SHP77 (cell line): ENCODE measurements at places on chromosomes 6 and 20.

GRCh38 chr6:132491303-132491702, 21.6 kb downstream of the STX7 start:
- no peak for DNase-seq

DNA sequence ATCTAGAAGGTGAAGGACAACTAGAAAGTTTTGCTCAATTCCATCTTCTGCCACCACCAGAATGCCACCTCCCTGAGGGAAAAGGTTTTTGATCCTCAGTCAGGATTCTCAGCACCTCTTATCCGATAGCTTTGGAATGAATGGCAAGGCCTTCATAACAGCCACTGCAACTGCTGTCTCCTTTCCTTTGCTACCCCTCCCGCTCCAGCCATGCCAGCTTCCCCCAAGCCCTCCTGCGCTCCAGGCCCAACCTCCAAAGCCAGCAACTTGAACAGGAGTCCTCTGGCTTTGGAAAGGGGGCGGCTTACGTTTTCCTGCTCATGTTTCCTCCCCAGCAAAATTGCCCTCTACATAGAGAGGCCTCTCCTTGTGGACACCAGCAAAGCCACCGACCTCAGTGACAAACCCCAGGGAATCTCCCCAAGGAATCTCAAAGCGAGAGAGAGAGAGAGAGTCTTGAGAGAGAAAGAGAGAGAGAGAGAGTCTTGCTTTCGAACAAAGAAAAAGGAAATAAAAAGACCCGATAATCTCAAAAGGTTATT, 420 bp upstream of the BTN2A1 start:
- no peak for DNase-seq

GRCh38 chr6:40719671-40720374, 132.7 kb upstream of the LRFN2 start:
- DNase-seq: peak; percentile 17

DNA sequence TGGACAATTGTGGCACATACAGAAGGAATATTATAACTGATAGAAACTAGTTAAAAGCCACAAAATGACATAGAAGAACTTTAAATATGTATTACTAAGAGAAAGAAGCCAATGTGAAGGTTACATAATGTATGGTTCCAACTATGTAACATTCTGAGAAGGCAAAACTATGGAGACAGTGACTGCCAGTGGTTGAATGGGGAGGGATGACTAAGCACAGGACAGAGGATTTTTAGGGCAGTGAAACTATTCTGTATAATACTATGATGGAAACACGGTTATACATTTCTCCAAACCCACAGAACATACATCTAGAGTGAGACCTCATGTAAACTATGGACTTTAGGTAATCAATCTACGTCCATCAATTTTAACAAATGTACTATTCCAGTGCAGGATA, 22.4 kb downstream of the SYNCRIP start:
- DNase-seq: no peak

DNA sequence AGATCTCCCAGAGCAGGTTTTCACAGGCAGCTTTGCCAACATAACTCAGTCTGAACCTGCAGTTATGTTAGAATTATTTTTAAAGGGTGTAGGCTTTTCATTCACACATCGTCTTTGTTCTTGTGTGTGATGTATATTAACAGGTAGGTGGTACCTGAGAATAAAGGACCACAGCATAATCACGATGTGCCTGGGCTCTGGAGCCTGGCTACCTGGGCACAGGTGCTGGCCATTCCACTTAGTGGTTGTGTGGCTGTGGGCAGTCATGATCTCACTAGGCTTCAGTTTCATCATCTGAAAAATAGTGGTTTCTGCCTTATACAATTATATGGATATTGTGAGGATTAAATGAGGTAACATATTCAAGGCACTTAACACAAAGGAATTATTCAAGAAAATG, 6.4 kb downstream of the CD109 start:
- no peak for DNase-seq

GRCh38 chr20:59235226-59235625, 65.2 kb upstream of the EDN3 start:
- no peak for DNase-seq

GRCh38 chr6:109834595-109835437, 143.3 kb upstream of the GPR6 start:
- DNase-seq: peak; percentile 23

DNA sequence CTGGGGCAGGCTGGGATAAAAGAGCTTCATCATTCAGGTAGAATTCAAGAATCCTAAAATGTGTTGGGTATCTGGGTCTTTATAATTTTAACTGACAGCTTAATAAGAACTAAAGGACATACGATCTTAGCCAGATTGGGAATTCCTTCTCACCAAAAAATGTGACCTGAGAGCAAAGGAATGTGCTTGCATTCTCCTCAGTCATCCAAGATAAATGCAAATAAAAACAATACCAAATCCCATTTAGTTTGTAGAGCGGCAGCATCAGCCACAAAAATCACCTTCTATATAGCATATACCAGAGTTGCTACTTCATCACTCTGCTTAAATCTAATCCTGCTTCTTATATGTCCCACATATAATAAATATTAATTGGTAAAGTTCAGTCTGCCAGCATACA, 16.9 kb downstream of the USP49 start:
- DNase-seq: no peak
